ENCODE measurements at places on chromosomes 1 and 21. TPM values are rescaled to one million over a fixed set of nuclear protein-coding genes. Genes with fewer than 3 reads are reported as not detected.

DNA sequence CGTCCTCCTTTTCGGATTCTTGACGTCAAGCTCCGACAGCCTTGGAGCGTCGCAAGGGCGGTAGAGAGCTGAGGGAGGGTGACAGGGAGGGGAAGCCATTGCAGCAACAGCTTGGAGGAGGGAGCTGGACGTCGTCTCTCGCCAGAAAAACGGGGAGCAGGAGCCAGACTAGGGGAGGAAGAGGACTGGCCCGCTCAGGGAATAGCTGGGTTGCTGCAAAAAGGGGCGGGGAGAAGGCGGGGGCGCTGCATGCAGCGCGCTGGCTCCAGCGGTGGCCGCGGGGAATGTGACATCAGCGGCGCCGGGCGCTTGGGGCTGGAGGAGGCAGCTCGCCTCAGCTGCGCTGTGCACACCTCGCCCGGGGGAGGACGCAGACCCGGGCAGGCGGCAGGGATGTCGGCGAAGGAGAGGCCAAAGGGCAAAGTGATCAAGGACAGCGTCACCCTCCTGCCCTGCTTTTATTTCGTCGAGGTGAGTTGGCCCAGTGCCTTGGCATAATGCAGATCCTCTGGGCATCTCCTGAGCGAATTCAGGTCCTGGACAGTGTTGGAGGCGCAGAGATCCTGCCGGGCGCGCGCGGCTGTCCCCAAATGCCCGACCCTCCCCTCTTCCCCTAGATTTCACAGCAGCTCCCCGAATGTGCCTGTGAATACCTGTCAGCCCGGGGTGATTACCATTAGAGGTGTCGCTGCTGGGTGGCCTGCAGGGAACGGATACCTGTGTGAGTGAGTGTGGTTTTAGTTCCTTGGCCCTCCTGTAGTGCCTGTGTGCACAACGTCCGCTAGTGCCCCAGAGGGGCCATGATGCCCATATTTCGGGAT, at the start of gene PLPPR4:
PLPPR4 (plus strand) TSS at position 292 of the 821 bp plus-strand sequence; CDS start at position 394, 102 bp downstream.
- no peak for DNase-seq

GRCh38 chr1:184191181-184191621, 139.7 kb downstream of the TSEN15 start:
- DNase-seq, result no peak

DNA sequence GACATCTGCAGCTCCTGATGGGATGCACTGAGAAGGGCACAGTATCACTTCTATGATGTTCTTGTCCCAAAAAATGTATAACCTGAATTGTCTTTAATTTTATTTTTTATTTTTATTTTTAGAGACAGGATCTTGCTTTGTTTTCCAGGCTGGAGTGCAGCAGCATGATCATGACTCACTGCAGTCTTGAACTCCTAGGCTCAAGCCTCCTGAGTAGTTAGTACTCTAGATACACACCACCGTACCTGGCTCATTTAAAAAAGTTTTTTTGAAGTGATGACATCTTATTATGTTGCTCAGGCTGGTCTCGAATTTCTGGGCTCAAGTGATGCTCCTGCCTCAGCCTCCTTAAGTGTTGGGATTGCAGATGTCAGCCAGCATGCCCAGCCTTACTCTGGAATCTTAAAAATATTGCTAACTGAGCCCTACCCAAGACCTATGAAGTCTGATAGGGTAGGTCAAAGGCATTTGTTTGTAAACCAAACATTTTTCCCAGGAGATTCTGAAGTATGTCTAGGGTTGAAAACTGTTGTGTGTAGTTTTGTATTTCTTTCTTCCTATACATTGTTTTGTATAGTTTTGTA, 68.9 kb downstream of the ATF6 start:
- no peak for DNase-seq

DNA sequence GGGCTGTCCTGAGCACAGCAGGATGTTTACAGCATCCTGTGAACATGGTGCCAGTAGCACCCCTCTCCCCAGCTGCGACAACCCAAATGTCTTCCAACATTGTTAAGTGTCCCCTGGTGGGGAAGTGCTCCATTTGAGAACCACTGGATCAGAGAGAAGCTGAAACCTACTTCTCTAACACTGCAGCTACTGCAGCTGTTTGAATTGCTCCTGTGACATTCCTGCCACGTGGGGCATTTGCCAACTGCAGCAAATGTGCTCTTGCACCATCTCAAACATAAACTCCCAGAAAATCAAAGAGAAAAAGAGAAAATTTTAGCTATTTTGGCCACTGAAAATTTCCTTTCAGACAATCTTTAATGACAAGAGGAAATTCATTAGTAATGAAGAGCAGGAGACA, 11.0 kb downstream of the SLC2A5 start:
- DNase-seq, result no peak

DNA sequence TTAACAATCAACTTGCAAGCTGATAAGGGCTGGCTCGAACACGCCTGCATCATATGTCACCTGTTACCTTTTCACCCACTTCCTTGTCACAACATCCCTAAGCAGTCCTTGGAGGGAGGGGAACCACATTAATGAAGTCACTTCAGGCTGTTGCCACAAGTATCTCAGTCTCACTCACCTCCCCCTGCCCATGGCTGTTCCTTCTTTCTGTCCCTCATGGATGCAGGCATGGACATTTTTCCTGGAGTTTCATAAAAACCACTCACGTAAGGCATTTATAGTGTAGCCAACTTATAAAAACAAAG, 76.8 kb upstream of the ANGPTL1 start:
- no peak for DNase-seq

The SSBP3 gene
- total RNA-seq, result 41.1 TPM

The PLPP3 gene
- total RNA-seq, result 112 TPM

The HSPA6 gene
- total RNA-seq, result 6.8 TPM

The UMODL1 gene
- total RNA-seq, result not detected

All from mesenteric fat pad (tissue), 1 donor.